CD4-positive, alpha-beta T cell treated with Interleukin-2 at 100 ng/mL for 4 hours (primary cell): ENCODE measurements at places on chromosomes 3 and 15.

DNA sequence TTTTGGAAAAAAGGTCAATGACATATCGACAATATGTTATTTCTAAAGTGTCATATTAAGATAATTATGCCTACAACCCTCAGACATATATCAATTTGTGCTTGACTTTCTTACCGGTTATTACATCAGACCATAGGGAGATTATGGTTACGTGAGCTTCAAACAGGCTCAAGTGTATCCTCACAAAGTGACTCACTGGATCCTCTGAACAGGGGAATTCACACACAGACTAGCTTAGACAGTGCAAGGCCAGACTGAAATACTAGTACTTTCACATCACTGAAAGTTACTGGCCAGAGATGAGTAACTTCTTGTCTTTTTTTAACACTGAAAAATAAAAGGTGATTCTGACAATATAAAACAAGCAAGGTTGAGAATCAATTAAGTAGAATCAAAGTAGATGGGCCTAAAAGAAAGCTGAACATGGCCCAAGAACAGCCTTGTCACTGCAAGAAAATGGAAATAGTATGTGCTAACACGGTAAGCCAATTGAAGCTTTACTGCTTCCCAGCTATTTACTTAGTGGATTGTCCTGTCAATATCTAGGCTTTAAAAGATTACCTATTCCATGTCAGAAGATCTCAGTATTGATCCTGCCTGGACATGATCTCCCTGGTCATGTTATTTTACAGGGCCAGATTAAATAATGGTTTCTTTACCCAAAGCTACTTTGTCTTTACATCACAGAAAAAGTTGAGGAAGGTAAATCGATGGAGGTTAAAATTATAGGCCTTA, 848.6 kb downstream of the ROBO1 start:
- DNase-seq: no peak

- no peak for DNase-seq
Measured at GRCh38 chr15:50576166-50576565, 29.7 kb upstream of the USP50 start.

DNA sequence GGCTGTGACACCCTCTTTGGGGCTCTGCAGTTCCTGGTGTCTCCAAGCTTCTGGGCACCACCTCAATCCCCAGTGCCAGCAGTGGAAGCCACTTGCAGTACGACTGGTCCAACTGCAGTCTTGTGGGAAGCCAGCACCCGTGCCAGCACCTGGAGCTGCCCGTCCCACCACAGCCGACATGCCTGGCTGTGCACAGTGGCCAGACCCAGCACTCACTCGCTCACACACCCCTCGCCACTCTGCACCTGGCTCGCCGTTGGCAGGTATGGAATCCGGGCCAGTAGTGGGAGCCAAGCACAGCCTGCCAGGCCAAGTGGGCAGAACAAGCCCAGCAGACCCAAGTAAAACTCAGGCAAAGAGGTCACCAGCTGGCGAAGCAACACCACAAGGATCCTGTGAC, 64.1 kb upstream of the IMPG2 start:
- no peak for DNase-seq

DNA sequence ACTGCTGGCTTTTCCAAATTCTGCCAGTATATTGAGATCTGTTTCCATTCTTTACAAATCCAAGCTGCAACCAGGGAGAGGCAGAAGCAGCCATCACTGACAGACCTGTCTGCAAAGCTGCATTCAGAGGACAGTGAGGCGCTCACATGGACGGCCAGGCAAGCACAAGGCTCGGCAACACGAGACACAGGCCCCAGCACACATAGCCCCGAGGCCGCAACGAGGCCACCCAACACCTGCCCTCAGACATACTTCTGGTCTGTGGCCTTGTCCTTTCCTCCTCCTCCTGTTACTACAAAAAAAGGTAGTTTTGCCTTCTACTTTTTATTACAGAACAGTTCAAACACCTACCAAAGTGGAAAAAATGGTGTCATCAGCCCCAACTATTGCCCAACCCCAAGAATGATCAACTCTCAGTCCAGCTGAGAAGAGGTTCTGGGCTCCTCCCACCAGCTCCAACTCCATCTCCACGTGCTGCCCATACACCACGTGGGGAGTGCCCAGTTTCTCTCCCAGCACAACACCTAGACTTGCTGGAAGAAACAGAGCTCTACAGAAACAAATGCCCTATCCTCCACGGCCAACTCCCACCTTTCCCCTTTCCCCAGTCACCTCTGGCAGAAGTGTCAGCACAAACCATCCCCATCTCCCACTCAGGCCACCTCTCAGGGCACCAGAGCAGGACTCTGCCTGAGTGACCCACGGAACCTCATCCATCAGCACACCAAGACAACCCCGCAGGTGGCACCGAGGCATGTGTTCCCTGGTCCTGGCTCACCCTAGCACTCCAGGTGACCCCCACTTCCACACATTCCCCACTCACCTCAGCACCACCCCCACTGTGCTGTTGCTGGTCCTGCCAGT, 7.4 kb downstream of the ZXDC start:
- no peak for DNase-seq

DNA sequence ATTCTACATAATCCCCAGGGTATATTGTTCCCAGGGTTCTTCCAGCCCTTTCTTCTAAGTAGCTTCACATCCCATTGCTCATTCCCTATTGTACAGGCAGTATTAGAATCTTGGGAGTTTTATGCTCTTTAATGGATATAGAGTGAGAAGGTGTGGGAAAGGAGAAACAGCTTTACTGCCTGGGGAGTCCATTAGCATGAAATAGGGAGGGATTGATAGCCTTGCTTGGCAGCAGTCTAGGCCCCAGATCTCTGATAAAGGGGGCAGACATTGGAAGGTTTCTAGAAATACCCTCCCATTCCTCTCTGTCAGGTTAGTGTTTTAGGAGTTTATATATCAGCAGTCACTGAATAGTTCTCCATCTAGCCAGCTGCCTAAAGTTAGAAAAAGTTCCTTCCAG, 334.3 kb downstream of the UNC13C start:
- no peak for DNase-seq

- DNase-seq: no peak
Measured at GRCh38 chr3:102531686-102532085, 96.9 kb downstream of the ZPLD1 start.

GRCh38 chr3:136350132-136350531, 100.0 kb downstream of the PCCB start:
- no peak for DNase-seq

GRCh38 chr15:70476441-70476840, 286.9 kb downstream of the UACA start:
- no peak for DNase-seq

- DNase-seq: peak; percentile 86
Measured at GRCh38 chr15:25438601-25439368, at the start of gene UBE3A. TSS of gene UBE3A (minus strand) at chr15:25439024. CDS start at chr15:25409107, 29,917 bp downstream.

DNA sequence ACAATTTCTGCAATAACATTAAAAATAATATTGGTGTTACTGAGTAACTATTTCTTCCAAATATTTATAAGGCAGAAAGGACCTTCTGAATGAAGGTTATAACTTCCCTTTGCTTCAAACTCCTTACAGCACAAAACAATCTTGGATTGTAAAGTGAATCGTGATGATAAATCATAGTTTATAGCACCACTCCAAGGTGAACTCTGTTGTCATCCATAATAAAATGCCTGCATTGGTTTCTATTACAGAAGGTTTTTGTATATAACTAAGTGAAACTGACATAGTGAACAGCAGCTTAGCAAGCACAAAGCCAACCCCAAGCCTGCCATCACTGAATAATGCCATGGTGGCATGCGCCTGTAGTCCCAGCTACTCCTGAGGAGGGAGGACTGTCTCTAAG, 86.3 kb downstream of the MME start:
- DNase-seq: no peak

DNA sequence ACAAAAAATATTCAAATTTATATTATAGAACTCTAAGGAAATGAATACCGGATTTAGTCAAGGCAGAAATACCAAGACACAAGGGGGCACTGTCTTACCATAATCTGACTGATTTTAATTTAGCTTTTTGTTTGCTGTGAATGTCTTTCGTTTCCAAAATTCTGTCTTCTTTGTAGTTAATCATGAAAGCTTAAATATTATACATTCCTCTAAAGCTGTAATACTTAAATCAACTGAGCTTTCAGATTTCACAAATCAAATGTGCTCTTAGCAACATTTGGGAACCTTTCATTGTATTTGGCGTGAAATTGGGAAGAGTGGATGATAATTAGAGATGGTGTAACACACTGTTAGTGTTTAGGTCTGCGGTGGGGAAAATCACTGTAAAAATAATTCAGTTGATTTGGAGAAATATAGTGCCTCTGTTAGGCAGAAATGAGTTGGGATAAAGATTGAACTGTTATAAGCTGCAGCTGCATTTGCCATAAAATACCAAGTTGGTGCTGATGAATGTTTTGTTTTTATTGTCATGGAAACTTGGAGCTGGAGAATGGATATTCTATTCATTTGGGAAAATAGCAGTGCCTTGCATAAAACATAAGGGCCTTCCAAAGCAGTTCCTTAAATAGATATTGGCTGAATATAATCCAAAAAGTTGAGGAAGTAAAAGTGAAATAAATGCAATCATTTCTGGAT, 228.2 kb downstream of the TCF12 start:
- peak; percentile 29 for DNase-seq

DNA sequence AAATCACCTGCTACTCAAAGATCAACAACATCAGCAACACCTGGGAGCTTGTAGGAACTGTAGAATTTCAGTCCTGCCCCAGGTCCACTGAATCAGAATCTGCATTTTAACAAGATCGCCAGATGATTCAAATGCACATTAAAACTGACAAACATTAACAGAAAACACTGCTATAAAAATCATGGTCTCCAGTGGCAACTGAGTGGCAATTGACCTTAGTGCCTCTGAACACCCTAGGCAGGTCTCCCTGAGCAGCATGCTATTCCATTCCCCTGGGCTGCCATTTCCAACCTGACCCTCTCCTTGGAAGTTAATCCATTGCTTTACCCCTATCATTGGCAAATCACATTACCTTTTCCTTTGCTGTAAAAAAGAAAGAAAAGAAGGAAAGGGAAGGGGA, 23.0 kb upstream of the TOP2B start:
- DNase-seq: no peak

- no peak for DNase-seq
Measured at GRCh38 chr3:120341658-120342346, 7.4 kb downstream of the LRRC58 start.

DNA sequence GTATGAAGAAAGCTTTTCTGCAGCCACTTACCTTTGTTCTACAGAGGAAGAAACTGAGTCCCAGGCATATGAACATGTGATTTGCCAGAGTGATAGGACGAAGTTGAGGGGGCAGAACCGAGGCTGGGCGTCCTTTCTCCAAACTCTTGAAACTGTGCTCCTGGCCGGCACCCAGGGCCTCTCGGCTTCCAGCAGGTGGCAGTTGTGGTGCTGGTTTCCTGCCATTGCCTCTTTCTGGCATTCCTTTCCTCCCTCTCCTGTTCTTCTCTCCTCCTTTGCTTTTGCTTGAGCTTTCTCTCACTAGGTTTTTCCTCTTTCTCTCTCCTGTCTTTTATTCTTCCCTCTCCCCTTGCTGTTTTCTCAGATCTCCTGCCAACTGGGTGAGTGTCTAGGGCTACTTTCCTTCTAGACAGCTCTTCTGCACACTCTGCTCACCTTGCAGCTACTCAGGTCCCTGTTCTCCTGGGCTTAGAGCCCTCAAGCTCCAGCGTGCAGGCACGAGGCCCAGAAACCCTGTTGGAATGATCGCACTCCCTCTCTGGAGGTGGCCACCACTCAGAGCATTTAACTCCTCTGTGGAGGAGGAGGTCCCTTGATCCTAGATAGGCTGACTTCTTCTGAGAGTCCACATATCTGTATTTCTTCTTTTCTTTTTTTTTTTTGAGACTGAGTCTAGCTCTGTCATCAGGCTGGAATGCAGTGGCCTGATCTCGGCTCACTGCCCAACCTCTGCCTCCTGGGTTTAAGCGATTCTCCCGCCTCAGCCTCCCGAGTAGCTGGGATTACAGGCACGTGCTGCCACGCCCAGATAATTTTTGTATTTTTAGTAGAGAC, 26.2 kb downstream of the TRAK1 start:
- no peak for DNase-seq

- no peak for DNase-seq
Measured at GRCh38 chr15:61653110-61653509, 407.1 kb downstream of the VPS13C start.

GRCh38 chr3:97957617-97958311, 14.5 kb downstream of the RIOX2 start:
- no peak for DNase-seq

DNA sequence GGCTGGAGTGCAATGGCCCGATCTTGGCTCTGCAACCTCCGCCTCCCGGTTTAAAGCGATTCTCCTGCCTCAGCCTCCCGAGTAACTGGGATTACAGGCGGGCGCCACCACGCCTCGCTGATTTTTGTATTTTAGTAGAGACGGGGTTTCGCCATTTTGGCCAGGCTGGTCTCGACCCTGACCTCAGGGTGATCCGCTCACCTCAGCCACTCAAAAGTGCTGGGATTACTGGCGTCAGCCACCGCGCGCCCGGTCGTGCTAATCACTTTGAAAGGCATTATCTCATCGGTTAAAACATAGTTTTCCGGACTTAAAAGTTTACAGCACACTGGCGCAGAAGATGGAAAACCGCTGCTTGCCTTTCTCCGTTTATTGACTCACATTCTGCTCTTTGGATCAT, 27.6 kb upstream of the MTHFS start:
- no peak for DNase-seq

DNA sequence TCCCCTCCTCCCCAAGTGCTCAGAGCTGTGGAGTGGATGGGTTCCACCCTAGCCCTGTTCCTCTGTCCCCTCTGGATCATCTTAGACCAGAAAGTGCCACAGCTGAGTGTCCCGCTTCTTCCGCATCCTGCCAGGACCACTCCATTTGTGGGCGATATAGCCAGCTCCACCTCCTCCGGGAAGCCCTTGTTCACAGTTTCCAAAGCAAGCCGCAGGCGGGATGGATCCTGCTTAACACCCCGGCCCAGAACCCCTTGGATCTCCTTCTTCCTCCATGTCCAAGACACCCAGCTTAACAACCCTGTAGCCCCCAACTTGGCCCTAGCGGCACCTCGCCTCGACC, 490 bp upstream of the ALAS1 start:
- DNase-seq: no peak

- no peak for DNase-seq
Measured at GRCh38 chr15:74283368-74283767, 47.2 kb downstream of the CCDC33 start.

GRCh38 chr15:61064651-61065050, 164.5 kb downstream of the RORA start:
- DNase-seq: no peak

GRCh38 chr3:142445816-142446254, 2.0 kb downstream of the XRN1 start:
- DNase-seq: peak; percentile 30

DNA sequence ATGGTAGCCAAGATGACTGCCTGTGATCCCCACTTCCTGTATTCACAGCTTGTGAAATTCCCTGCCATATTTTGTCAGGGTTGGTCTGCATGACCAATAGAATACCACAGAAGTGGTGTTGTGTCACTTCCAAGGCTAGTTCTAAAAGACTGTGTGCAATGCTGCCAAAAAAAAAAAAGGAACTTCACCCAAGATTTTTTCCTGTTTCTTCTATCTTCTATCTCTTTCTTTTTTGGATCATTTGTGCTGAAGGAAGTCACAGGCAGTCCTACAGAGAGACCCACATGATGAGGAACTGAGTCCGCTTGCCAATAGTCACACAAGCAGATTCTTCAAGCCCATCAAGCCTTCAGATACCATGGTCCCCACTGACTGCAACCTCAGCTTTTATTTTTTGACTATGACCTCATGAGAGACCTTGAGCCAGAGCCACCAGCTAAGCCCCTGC, 18.1 kb upstream of the RAF1 start:
- no peak for DNase-seq
